ENCODE measurements at places on chromosomes 12 and 14.

DNA sequence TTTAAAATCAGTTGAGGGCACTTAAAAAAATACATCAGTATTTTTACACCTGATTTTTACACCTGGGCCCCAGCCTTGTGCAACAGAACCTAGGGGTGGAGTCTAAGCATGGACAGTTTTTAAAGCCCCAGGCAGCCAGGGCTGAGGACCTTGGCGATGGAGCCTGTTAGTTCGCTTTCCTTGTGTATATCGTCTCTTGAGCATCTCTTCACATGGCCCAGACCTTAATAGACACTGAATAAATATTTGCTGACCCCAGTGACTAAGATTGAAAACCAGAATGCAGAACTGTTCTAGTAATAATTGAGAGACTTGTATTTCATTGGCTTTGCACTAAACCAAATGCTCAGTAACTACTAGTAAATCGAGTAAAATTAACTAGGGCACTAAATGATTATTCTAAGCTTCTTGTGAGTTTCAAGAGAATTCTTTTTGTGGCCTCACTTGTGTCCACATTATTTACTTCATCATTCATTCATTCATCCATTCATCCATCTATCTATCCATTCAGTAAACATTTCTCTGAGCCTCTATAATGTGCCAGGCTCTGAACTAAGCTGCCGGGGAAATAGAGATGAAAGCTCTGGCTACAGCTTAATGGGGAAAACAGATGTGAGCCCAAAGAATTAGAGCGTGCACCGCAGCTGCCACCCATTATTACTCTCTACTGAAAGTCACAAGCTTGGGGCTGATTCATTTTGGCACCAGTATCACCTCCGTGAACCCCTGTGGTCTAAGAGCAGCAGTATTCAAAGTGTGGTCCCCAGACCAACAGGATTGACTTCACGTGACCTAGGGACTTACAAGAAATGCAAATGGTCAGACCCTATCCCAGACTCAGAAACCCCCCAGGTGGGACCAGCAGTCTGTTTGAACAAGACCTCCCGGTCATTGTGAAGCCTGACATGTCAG lies 30.7 kb upstream of the BCL7A start:
- no peak for DNase-seq

- DNase-seq: no peak
These were observed 335.5 kb downstream of the KCNH5 start for GRCh38 chr14:62709773-62710172.

- DNase-seq: no peak
These were observed 149.0 kb upstream of the SEL1L start for GRCh38 chr14:81682701-81683100.

- no peak for DNase-seq
These were observed 218.3 kb downstream of the AACS start for GRCh38 chr12:125283521-125283920.

GRCh38 chr14:93426750-93427149 lies 4.0 kb upstream of the UNC79 start:
- no peak for DNase-seq

GRCh38 chr12:74468401-74468800 lies 69.2 kb upstream of the ATXN7L3B start:
- no peak for DNase-seq

- DNase-seq: peak; percentile 38
These were observed at the start of gene DHRS7 for GRCh38 chr14:60164712-60165546. DHRS7 (minus strand) TSS chr14:60165398; CDS start chr14:60165309, 89 bp downstream.

DNA sequence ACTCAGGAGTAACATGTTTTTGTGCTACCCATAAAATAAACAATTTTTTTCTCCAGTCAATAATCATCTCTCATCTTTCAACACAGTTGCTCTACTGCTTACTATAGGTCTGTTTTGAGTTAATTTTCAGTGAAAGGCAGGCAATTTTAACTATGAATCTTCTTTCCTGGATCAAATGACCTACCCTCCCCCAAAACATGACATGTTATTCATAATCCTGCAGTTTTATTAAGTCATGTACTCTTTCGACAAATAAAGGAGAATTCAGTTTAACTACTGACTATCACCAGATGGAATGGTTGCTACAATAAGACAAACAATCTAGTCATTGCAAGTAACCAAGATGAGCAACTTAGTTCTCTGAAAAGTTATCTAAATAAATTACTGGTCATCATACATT lies 106.0 kb upstream of the FAR2 start:
- no peak for DNase-seq

GRCh38 chr12:27332714-27333402 lies at the start of gene BMAL2:
BMAL2 (plus strand) TSS chr12:27332836; CDS start chr12:27333073, 237 bp downstream.
- DNase-seq: peak; percentile 60

DNA sequence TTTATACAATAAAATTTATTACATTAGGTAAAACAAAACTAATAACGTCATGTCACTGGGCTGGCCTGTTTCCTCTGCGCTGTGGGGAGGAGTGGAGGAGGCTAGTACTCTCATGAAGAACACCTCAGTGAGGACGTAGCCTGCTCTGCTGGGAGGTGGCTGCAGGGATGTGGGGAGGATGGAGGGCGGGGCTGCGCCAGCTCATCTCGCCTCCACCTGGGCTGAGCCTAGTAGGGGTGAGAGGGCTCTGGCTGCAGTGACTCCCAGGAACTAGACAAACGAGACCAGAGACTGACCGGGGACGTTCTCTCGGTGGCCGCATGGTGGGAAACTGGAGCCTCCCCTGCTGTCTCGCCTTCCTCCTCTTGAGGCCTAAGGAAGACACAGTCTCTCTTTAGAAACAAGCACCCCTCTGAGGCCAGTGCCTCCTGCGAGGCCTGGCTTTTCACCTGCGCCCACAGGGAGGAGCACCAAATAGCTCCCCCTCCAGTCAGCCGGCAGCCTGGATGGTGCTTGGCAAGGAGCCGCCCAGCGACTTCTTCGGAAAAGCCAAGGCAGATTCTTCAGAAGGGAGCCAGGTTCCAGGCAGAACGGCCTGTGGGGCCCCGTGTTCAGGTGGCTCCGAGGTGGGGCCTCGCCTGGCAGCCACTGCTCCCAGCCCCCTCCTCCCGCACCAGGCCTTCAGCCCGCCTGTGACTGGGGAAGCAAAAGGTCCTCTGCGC lies 62.4 kb downstream of the PLEKHG3 start:
- DNase-seq: no peak

GRCh38 chr12:57626111-57626920 lies 6.7 kb downstream of the B4GALNT1 start:
- no peak for DNase-seq

- no peak for DNase-seq
These were observed 916.5 kb downstream of the TMEM121 start for GRCh38 chr14:106442857-106443256.

GRCh38 chr12:93957870-93958269 lies 190.5 kb upstream of the PLXNC1 start:
- DNase-seq: no peak

- no peak for DNase-seq
These were observed 472.0 kb downstream of the RGS6 start for GRCh38 chr14:72404106-72404774.

DNA sequence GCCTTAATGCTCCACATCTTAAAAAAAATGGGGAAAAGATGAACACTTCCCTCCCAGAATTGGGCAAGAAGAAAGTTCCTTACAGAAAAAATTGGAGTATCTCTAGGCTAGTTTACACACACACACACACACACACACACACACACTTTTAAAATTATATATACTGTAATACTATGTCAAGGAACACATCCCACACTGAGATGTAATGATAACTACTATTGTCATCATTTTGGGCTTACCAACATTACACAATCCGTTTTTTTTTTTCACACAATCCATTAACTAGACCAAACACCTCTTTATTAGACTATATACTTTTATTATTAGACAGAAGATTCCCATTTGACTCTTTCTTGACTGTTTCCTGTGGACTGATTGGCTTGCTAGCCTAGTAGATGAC lies 2.5 kb downstream of the LTBR start:
- no peak for DNase-seq

- DNase-seq: no peak
These were observed 36.6 kb downstream of the MNAT1 start for GRCh38 chr14:60771117-60771516.

- no peak for DNase-seq
These were observed 4.4 kb downstream of the CCNB1IP1 start for GRCh38 chr14:20328705-20329104.

GRCh38 chr12:95997911-95998510 lies 1.9 kb upstream of the HAL start:
- no peak for DNase-seq

DNA sequence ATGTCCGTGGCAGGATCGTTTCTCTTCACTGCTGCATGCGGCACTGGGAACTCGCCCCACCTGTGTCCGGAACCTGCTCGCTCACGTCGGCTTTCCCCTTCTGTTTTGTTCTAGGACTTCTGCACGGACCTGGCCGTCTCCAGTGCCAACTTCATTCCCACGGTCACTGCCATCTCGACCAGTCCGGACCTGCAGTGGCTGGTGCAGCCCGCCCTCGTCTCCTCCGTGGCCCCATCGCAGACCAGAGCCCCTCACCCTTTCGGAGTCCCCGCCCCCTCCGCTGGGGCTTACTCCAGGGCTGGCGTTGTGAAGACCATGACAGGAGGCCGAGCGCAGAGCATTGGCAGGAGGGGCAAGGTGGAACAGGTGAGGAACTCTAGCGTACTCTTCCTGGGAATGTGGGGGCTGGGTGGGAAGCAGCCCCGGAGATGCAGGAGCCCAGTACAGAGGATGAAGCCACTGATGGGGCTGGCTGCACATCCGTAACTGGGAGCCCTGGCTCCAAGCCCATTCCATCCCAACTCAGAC lies 1.2 kb downstream of the FOS start:
- DNase-seq: no peak

DNA sequence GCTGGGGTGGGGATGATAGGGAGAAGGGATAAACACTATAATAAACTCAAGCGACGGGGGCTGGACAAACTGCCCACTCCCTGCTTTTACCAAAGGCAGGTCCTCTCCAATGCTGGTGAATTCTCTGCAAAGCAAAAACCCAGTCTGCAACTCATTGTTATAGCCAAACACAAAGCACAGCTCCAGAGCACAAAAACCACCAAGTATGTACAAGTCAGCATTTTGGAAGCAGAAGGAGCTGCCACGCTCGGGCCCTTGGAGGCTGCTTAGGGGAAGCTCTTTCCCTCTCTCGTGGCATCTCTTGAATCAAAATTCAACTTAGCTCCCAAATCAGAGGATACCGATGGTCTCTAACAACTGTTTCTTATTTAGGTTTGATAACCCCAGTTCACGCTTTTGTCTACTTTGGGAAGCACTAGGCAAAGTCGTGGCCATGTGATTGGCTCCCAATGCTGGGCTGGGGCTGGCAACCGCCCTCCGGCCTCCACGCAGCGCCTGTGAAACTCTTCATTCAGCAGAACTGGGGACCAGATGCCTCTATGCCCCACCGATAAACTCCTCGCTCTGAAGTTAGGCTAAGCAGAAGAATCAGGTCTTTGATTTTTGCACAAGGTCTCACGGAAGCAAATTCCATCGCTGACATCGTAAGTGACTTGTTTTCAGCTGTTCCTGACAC lies 158.5 kb upstream of the FOXN3 start:
- no peak for DNase-seq

DNA sequence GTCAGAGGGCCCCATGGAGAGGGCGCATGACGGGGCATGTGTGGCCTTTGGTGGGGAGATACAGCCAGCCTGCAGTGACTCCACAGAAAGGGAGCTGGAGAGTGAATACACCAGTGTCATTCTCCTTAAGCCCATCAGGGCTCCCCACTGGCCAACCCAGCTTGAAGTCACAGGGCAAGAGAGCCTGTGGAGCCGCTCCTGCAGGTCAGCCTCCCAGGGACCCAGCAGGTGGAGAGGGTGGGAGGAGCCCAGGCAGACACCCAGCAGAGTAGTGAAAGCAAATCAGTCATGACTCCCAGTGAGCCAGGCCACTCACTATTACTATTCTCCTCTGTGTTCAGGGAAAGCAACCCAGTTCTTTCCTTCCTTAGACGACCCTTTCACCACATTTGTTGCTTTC lies 110.0 kb upstream of the CPM start:
- no peak for DNase-seq

DNA sequence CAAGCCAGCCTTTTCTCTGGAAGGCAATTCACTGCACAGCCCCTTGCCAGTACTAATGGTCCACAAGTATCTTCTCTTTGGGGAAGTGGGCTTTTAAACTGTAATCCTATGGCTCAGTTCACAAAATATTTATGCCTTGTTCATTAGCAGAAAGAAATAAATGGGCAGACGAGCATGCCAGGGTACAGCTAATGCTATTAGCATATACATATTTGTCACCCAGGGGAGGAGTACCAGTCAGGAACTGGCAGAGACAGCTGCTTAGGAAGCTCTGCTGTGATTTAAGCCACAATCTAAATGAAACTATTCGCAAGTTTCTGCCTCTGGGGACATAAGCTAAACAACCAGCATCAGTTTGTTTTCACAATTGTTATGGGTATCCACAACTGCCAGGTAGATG lies 113.4 kb upstream of the CCDC198 start:
- no peak for DNase-seq

DNA sequence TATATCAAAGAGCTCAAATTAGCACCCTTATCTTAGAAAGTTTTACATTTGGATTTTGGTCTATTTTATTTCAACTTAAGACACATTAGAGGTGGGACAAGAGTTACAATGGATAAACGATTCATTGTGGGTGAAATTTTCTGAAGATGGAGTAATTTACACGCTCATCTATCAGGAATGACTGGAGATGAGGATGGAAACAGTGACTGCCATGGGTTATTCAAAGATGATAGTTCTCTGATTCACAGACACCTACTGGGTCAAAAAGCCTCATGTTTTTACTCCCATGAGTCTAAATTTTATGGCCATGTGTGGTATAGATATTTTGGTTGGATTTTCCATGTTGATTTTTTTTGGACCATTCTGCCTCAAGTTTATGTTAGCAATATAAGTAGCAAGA lies 22.1 kb downstream of the SAMD4A start:
- DNase-seq: no peak

DNA sequence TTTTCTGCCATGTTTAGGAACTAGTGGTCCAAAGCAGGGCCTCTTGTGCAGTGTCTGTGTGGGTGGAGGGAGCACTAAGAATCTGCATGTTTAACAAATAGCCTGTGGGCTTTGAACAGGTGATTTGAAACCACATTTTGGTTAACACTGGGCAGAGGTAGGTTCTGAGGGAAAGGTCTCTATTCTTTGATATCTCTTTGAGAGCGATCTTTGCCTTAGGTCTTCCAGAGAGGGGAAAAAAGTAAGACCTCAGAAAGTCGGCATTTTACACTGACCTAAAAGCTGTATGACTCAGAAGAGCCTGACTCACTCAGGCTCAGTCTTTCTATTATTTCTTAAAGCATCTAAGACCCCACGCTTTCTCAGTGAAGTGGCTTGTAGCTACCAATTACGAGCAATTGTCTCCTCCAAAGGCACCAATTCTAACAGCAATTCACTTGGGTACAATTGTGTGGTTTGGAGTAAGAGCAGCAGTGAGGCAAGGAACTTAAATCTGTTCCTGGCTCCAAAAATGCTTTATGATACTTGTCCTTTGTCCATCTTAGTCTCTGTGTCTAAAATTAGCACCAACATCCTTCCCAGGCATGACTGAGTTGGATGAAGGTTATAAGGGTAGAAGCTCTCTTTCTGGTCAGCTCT lies 8.8 kb downstream of the EIF2B2 start:
- DNase-seq: no peak
